Vagina (tissue), 2 donors: ENCODE measurements at places on chromosomes 2 and 18.
A peak's percentile ranks its signal among the peaks of the same experiment; 100 is the strongest.

- no peak overlapping the region for H3K4me3 ChIP-seq
- H3K36me3 ChIP-seq, result no peaks in the 10 kb centered on the region
- no peak for DNase-seq
- no peak overlapping the region for H3K27ac ChIP-seq
Observed at GRCh38 chr18:10805587-10806118, 279.8 kb downstream of the NAPG start.

- no peaks in the 10 kb centered on the region for H3K36me3 ChIP-seq
- H3K27ac ChIP-seq, result no peak overlapping the region
- DNase-seq, result no peak
- H3K27me3 ChIP-seq, result no peaks in the 10 kb centered on the region
- H3K4me1 ChIP-seq, result peaks cover 38% of the 10 kb centered on the region
Observed at GRCh38 chr2:96909611-96910021, 39.7 kb upstream of the SEMA4C start.

DNA sequence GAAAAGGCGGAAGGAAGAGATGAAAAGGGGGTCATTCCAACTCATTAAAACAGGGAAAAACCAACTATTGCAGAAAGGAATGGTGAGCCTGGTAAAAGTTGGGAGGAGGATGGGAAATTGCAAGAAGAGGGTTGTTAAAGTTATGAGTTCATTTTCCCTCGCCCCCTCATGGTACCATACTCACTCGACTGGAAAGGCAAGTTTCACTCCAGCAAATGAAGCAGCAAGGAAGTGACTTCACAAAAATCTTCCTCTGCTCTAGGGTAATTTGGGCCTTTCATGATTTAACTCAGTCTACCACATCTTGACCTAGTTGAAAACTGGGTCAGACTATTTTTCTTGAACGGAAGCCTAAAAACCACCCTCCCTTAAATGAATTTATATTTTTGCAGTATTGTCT, 22.8 kb upstream of the DAW1 start:
- H3K36me3 ChIP-seq, result no peaks in the 10 kb centered on the region
- no peak overlapping the region for H3K4me3 ChIP-seq
- H3K27me3 ChIP-seq, result no peaks in the 10 kb centered on the region
- no peak overlapping the region for H3K27ac ChIP-seq

GRCh38 chr2:186486651-186487647, 889 bp downstream of the ZC3H15 start:
- peak overlapping the region; percentile 74 for H3K4me3 ChIP-seq
- peaks cover 68% of the 10 kb centered on the region for H3K4me1 ChIP-seq
- no peaks in the 10 kb centered on the region for H3K27me3 ChIP-seq
- no peak for DNase-seq
- H3K27ac ChIP-seq, result peak overlapping the region; percentile 91
- H3K36me3 ChIP-seq, result no peaks in the 10 kb centered on the region

GRCh38 chr18:56200381-56200911, 437.9 kb downstream of the TXNL1 start:
- H3K4me3 ChIP-seq, result no peak overlapping the region
- H3K27ac ChIP-seq, result peak overlapping the region; percentile 30
- DNase-seq, result no peak
- H3K36me3 ChIP-seq, result no peaks in the 10 kb centered on the region

GRCh38 chr18:56085551-56085950, 497.6 kb upstream of the TCF4 start:
- H3K27me3 ChIP-seq, result no peaks in the 10 kb centered on the region
- no peaks in the 10 kb centered on the region for H3K36me3 ChIP-seq
- no peak for DNase-seq

- no peak overlapping the region for H3K4me3 ChIP-seq
- peaks cover 17% of the 10 kb centered on the region for H3K4me1 ChIP-seq
- no peaks in the 10 kb centered on the region for H3K27me3 ChIP-seq
- no peak for DNase-seq
- no peaks in the 10 kb centered on the region for H3K36me3 ChIP-seq
Observed at GRCh38 chr2:105141099-105141614, 100.4 kb upstream of the GPR45 start.

GRCh38 chr18:12048010-12048826, 45.4 kb upstream of the ANKRD62 start:
- no peaks in the 10 kb centered on the region for H3K4me1 ChIP-seq
- no peak for DNase-seq
- no peaks in the 10 kb centered on the region for H3K27me3 ChIP-seq
- H3K27ac ChIP-seq, result no peak overlapping the region
- H3K36me3 ChIP-seq, result no peaks in the 10 kb centered on the region

DNA sequence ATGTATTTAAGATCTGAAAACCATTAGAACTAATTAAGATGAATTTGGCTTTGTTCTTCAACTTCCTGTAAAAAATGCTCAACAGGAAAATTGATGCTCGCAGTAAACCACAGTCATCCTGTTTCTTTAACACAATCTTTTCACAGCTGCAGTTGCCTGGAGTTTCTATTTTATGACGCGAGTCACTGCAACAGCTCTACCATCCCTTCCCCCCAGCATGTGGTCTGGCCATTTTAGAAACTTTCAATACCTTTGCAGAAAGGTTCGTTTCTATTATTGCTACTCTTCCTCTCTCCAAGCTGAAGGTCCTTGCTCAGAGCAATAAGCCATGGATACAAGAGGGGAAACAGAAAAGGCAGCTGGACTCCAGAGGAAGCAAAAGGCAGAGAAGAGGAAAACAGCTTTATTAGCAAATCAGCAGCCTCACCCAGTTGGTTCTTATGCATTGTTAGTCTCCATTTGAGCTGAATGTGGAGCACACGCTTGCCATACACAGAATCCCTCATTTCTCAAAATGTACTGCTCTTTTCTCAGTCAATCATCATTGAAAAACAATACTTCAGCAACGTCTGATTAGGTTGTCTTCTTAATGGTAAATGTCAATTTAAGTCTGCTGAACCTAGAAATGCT, 3.9 kb downstream of the WIPF1 start:
- H3K4me1 ChIP-seq, result peaks cover 36% of the 10 kb centered on the region
- H3K36me3 ChIP-seq, result no peaks in the 10 kb centered on the region
- no peak for DNase-seq
- H3K27me3 ChIP-seq, result no peaks in the 10 kb centered on the region
- peak overlapping the region; percentile 4 for H3K4me3 ChIP-seq

DNA sequence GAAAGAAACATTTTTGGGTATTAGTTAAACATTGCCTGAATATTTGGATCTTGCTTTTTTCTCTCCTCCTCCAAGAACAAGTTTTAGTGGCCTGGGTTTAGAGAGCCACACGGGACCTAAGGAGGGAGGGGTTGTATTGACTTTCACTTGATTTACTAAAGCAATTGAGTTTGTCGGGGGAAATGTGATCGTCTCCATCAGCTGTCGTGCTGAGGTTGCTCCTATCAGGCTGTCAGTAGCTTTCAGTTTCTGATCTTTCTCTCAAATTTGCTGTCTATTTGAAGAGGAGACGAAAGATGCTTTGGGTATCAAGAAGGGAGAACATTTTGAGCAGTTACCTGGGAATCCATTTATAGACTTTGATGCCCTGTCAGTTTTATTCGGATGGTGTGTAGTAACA, 106.0 kb downstream of the SETBP1 start:
- DNase-seq, result no peak
- H3K27ac ChIP-seq, result no peak overlapping the region
- H3K4me3 ChIP-seq, result no peak overlapping the region

- no peak overlapping the region for H3K4me3 ChIP-seq
- H3K36me3 ChIP-seq, result no peaks in the 10 kb centered on the region
- H3K27ac ChIP-seq, result no peak overlapping the region
- DNase-seq, result peak; percentile 83
- H3K27me3 ChIP-seq, result no peaks in the 10 kb centered on the region
Observed at GRCh38 chr18:49016648-49017539, 66.1 kb upstream of the SMAD7 start.
